GM04503 (cell line): ENCODE measurements at places on chromosomes 3 and 15.

DNA sequence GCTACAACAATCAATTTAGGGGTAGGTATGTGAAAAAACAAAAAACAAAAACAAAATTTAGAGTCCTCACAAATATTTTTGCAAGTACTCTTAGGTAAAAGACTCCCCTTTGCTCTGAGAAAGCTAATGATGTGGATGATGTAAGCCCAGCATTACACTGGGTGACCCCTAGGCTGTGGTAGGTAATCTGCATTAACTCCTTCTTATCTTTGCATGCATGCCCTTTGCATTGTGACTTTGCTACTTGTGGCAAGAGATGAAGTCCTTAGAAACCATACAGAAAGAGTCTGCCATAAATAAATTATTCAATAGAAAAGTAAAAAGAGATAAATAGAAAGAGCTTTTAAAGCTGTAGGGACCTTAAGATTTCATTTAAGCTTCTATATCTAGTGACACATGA lies 159.7 kb upstream of the MBNL1 start:
- no peak for DNase-seq

DNA sequence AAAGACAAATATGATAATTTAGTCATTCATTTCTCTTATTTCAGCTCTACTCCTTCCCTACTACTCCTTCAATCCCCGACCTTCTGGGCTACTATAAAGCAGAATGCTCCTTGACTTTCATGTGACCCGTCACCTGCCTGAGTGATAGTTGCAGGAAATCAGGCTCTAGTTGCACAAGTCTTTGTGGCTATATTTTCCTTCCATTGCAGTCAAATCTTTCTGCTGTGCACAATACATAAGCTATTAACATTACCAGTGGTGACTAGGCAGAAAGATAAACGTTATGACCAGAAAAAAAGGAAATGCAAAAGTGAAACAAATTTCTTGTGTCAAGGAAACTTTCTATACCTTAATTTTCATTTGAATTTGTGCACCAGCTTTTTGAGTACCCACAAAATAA lies 2.3 kb downstream of the SUCNR1 start:
- no peak for DNase-seq

GRCh38 chr15:94234300-94234699 lies 2.9 kb downstream of the MCTP2 start:
- DNase-seq, result no peak

DNA sequence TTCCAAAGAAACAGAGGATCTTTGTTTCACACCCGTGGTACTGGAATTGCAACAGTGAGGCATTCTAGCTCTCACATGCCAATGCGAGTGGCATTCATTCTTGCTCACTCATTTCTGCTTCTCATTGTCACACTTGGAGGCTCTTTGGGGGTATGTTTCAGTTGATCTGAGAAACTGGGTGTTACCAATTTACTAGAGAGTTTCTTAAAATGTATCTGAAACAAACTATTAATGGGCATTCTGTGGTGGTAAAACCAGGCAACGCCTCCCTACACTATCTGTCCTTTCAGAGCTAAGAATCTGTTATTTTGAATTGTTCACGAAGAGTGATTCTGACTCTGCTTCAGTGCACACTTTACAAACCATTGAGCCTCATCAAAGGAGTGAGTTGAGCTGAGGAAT lies 140.6 kb upstream of the BHLHE40 start:
- DNase-seq, result no peak

DNA sequence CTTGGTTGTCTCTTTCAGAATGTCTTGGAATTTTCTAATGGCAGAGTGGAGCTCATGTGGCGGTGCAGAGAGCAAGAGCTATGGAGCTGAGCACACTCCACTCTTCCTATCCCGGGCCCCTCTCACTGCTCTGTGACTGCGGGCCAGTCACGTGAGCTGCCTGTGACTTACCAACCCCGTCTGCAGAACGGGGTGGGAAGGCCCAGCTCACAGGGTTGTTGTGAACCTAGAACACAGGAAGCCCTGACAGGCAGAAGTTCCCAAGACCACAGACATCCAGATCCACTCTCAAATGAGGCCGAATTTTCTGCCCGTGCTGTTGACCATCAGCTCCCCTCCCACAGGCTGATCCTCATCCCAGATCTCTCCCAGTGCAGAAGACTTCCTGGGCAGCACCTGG lies 35.5 kb upstream of the PLXNA1 start:
- no peak for DNase-seq
